ENCODE measurements at places on chromosomes 4 and X.

GRCh38 chrX:78213331-78213730, 73.9 kb upstream of the TAF9B start:
- DNase-seq = no peak

- no peak for DNase-seq
Observed at GRCh38 chr4:184695178-184695896, 38.6 kb downstream of the CENPU start.

DNA sequence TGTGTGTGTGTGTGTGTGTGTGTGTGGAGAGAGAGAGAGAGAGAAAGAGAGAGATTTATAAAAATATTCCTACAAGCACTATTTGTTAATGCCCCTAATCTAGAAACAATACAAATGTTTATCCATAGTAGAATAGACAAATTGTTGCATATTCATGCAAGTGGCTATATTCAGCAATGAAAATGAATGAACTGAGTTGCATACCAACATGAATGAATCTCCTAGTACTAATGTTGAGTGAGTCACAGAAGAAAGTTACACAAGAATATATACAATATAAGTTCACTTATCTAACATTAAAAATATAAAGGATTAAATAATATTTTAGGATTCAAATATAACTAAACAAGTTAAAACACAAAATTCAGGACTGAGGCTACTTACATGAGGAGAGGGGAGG, 456.8 kb upstream of the AMOT start:
- no peak for DNase-seq

DNA sequence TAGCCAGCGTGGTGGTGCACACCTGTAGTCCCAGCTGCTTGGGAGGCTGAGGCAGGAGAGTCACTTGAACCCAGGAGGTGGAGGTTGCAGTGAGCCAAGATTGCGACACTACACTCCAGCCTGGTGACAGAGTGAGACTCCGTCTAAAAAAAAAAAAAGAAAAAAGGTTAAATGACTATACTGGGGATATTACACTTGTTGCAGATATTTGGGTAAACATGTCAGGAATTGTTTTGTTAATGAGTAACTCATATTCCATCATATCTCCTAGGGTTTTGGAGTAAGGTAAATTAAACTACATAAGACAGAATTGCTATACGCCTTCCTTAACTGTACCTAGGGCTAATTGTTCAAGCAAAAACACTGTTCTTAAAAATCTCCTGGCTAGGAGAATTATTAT, 291.4 kb upstream of the IGFBP7 start:
- DNase-seq = no peak

GRCh38 chr4:107130157-107130556, 94.0 kb upstream of the DKK2 start:
- no peak for DNase-seq

DNA sequence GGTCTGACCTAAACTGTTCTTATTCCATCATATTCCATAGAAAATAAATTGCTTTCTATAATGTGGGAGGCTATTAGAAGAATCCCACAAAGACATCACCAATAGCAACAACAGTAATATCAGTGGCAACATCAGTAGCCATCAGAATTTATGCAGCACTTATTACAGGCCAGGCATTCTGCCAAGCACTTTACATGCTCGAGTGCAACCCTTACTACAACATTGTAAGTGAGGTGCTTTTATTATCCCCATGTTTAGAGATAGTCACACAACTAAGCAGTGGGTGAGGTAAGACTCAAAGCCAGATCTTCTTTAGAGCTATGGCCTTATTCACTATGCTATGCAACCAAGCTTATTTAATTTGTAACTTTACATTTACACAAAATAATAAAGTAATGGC, 317.1 kb upstream of the BMP3 start:
- no peak for DNase-seq

- DNase-seq = peak; percentile 46
Observed at GRCh38 chrX:38768079-38768478, 33.2 kb upstream of the MID1IP1 start.

- DNase-seq = peak; percentile 59
Observed at GRCh38 chrX:1323315-1323714, 13.3 kb upstream of the IL3RA start.

DNA sequence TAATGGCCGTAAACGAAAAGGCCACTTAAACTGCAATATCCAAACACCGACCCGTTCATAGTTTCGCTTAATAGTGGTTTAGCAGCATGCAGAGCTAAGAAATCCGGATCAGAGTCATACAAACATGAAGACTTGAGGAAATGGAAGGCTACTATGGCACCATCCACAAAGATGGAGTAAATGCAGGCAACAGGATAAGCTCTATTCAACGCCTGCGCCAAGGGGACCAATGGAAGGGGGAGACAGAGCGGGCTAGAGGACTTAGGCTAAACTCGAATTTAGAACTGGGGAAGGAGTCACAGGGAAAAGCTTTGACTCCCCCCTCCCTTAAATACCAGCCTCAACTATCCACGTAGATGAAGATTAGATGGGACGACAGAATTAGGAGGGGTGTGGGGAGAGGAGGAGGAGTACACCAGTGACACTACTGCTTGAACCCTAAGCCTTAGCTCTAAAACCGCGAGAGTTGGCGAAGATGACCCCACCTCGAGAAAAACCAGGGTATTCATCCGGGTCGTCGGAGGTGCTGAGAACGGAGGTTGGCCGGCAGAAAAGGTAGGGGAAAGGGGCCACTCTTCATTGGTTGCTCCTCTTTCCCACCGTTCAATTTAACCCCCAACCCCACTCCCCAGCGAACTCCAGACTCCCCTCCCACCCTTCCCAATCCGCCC, 3.5 kb downstream of the HUWE1 start:
- peak; percentile 70 for DNase-seq

- DNase-seq = no peak
Observed at GRCh38 chr4:116590648-116591047, 494.7 kb downstream of the TRAM1L1 start.

GRCh38 chr4:105088110-105088879, 58.4 kb upstream of the TET2 start:
- peak; percentile 12 for DNase-seq

GRCh38 chr4:41158756-41159155, 55.6 kb downstream of the APBB2 start:
- DNase-seq = no peak

DNA sequence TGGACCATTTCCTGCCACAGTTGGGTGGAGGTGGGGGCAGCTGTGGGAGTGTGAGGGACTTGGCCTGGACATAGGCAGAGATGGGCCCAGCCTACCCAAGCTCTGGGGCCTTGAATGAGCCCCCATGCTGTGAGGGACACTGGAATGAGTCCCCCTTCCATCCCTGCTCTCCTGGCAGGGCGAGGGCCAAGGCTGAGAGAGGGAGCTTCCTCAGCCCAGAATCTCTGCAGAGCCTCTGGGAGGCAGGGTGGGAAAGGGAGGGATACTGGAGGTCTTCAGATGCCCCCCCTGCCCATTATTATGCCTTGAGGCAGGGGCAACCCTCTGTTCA, 124.5 kb upstream of the PJA1 start:
- no peak for DNase-seq

GRCh38 chrX:109707720-109708119, 25.3 kb downstream of the ACSL4 start:
- no peak for DNase-seq

GRCh38 chrX:39661116-39661907, 436.4 kb downstream of the BCOR start:
- DNase-seq = no peak

GRCh38 chrX:3576886-3577501, 136.5 kb downstream of the PRKX start:
- no peak for DNase-seq

DNA sequence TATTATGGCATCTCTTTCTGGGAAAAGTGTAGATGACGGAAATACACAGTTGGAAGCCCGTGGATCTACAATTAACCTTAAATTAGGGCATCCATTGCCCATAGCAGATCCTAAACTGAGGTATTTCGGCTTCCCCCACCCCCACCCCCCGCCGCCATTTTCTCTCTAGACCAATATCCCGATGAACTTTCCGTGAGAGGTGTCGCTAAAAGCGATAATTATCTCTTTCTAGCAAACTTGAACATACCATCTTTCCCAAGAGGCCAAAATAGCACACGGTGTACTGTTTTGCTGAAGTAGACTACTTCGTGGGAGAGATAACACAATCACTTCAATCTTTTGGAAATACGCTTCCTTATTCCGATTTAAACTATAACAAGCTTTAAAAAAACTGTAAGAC, 554 bp downstream of the KLHL15 start:
- DNase-seq = peak; percentile 37

DNA sequence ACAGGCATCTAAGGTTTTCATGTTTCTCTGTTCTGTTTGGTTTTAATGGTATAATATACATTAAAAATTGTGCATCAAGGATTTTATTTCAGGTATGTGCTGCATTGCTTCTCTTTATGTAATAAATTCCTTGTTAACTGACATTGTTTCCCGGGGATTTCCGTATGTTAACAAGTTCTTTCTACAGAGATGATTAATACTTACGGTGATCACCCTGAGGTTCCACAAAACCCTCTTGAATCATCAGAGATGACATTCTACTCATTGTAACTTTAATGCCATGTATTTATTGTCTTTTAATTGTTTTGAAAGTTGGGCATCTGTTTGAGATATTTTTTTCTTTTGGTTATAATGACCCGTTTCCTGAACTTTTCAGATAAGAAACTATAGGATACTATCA, 37.5 kb downstream of the ARHGAP10 start:
- DNase-seq = no peak

DNA sequence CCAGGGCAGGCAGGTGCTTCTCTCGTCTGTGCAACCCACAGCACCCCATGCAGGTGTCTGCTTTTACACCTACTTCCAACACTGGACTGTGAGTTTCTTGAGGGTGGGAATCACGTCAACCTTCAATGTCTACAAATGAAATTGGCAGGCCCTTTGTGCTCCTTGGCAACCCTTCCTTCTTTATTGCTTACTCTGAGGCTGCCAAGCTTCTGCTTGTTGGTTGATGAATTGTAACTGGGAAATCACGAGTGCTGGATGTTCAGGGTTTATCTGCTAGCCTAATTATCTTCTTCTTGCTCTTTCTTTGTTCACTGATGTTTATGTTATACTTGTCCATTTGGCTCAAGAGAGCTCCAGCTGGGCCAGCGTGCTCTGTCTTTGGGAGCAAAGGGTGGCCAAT, 2.5 kb upstream of the DGAT2L6 start:
- no peak for DNase-seq

DNA sequence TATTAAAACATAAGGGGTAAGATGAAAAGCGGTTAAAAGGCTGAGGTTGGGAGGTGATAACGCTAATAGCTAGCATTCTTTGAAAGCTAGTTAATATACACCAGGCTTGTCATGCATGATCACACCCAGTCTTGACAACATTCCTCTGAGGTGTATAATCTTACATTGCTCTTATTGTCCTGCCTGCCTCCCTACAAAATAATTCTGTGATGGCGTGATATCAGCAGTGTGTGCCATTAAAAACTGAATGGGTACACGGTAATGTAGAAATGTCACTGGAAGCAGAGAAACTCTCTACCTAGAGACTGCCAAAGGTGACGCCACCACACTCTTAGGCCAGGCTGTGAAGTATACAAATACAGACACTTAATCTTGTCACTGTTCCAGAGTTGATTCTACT, 68.1 kb downstream of the DIAPH2 start:
- no peak for DNase-seq

GRCh38 chrX:40011322-40012038, 86.3 kb downstream of the BCOR start:
- DNase-seq = no peak

DNA sequence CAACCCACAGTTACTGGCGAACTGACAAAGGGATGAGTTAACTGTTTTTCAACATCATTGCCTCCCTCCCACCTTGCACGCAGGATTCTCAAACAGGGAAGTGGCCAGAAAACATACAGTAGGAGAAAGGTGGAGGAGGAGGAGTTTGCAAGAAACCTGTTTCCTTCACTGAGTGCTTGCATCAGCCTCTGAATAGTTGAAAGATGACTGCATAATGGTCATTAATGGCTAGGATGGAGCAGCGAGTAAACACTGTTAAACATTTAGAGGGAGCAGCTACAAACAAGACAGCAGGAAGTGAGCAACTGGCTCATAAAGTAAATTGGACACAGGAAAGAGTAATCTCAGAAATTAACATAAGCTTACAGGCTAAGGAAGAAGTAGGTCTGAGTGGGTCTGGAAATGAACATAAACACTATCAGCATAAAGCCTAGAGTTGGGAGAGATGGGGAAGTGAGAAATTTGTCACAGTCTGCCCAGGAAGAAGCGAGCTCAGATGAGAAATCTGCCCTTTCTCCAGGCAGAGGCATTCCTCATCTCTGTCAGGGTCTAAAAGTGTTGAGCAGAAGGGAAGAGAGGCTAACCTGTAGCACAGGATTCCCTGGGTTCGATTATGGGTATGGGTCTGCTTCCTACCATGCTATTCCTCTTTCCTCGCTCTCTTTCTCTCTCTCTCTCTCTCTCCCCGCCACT, 38.6 kb downstream of the TRPC5OS start:
- no peak for DNase-seq

DNA sequence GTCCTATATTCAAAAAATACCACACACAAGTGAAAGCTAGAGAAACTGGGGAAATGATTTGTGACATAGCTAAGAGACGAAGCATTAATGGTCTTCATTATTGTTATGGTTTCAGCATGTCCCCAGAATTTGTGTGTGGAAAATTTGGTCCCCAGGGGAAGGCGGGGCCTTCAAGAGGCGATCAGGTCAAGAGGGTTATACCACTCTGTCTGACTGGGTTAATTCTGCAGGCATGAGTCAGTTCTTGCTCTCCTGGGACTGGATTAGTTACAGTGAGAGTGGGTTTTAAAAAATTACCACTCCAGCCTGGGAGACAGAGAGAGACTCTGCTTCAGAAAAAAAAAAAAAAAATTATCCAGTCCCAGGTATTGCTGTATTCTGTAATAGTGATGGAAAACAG, 2.1 kb upstream of the MTNR1A start:
- DNase-seq = no peak

- DNase-seq = peak; percentile 23
Observed at GRCh38 chrX:120549483-120550452, 11.0 kb downstream of the CUL4B start.

- no peak for DNase-seq
Observed at GRCh38 chr4:152554742-152555141, 18.9 kb upstream of the FBXW7 start.

DNA sequence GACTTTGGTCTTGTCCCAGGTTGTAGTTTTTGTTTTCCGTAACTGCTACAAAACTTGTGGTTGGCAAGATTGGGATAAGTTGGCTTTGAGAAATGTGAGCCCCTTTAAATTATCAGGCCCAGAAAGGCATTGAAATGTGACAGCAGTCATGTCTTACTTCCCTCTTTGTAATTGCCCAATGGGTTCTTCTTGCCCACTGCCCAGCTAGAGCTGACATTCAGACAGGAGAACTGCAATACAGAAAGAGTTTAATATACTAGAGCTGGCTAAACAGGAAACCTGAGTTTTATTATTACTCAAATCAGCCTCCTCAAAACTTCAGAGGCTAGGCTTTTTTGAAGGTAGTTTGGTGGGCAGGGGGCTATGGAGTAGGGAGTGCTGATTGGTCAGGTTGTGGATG, 288.3 kb downstream of the ZNF674 start:
- DNase-seq = no peak

DNA sequence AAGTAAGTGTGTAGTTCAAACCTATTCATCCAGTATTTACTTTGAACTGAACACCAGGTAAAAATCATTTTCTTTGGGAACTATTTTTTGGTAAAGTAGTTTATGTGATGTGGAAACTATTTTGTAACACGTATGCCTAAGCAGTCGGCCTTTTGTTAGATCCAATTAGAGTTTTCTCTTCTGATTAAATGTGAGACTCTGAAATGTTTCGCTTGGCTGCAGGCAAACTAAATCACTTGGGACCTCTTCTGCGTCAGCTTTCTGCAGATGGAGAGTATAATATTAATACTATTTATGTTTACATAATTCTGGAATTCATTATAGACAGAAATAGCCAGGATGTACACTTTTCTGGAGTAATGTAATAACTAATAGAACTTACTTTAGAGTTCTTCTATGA, 46.9 kb downstream of the BMPR1B start:
- DNase-seq = no peak
